Sciatic nerve (tissue), 2 donors: ENCODE measurements at places on chromosomes 6 and 20.

- no peak for DNase-seq
Observed at GRCh38 chr20:9441948-9442347, 72.4 kb upstream of the LAMP5 start.

DNA sequence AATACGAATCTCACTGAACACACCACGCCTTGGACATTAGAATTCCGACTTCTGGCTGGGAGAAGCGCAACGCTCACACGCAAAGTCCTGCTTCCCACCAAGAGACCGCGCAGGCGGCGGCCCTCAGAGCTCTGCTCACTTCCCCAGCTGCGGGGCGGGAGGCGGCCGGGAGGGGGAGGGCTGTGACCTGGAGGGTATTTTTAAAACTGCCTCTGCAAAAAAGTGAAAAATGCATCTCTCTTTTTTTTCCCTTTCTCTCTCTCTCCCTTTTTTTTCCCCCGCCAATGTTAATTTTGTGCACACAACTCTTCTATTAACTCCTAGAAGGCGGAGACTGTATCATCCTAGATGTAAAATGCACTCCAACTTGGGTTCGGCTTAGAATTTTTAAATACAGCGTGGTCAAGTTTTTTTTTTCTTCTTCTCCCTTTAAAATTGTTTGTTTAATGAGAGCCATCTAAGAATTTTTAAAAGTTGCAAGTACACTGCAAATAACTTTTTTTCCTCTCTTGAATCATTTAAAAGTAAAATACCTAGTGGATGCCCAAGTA is 66.4 kb downstream of the STX11 start:
- no peak for DNase-seq

- no peak for DNase-seq
Observed at GRCh38 chr6:107750176-107750797, 73.8 kb downstream of the SCML4 start.

- DNase-seq, result no peak
Observed at GRCh38 chr6:124682751-124683150, 279.5 kb upstream of the RNF217 start.

DNA sequence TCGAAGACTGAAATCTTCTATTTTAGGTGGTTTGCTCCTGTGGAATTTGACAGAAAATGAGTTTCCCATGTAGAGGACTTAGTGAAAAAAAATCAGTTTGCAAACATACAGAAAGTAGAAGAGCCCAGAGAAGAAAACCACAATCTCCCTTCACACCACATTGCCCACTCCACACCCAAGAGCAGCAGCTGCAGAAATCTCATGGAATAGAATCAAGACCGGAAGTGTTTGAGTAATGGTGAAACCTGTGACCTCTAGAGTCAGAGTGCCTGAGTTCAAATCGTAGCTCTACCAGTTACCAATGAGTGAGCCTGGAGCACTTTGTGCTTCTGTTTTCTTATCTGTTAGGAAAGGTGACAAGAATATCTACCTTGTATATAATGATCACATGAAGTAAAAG is 4.6 kb downstream of the SIRPG start:
- DNase-seq, result no peak

DNA sequence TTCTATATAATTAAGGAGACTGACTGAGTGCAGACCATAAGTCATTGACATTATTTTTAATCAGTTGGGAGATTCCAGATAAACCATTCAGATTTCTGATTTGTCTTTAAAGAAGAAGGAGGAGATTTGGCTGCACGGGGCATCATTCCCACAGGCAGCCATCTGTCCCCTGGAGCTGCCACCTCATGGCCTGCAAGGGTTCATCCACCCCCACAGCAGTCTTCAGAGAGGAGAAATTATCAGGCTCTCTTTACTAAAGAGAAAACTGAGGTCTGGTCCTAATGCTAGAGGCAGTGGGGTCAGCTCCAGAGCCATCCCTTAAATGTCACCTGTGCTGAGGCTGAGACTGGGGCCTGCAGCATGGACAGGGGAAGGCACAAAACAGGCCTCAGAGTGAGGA is 501.3 kb upstream of the SULF2 start:
- no peak for DNase-seq

DNA sequence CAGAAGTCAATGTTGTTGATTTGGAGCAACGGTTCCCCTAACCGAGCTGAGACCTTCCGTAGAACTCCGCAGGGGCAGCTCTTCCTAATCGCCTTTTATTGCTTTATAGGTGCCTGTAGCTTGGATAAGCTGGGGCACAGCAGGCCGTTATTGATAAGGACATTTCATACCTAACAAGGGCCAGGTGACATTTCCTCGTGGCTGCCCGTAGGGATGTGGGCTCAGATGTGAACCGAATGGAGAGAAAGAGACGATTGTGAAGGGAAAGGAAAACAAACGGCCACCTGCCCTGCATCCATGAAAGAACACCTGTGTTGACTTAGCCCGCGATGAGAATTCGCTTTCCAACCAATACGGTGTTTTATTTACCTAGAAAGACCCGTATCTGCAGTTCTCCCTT is 53.3 kb upstream of the DACT2 start:
- DNase-seq, result no peak

- DNase-seq, result no peak
Observed at GRCh38 chr6:131223416-131223815, 88.1 kb downstream of the AKAP7 start.
